ENCODE measurements at places on chromosomes 2 and 18.

DNA sequence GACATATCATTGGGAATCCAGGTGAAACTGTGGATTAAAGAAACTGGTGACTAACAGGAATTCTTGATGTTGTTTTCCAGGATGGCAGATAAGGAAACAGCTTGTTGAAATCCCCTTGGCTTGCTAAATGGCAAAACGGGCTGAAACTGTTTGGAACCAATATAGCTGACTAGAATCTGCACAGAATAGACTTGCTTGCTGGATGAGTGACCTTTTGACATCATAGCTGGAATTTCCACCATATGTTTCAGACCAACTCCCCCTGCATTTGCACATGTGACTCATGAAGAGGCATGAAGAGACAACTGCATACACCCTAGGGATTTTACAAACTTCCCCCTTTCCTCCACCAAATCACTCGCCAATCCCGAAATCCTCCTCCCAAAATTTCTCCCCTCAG, 87.7 kb upstream of the LYPD1 start:
- DNase-seq: no peak

- no peak for DNase-seq
Measured at GRCh38 chr2:150626934-150627411, 139.5 kb upstream of the RND3 start.

- no peak for DNase-seq
Measured at GRCh38 chr2:152367547-152368390, 32.8 kb downstream of the FMNL2 start.

DNA sequence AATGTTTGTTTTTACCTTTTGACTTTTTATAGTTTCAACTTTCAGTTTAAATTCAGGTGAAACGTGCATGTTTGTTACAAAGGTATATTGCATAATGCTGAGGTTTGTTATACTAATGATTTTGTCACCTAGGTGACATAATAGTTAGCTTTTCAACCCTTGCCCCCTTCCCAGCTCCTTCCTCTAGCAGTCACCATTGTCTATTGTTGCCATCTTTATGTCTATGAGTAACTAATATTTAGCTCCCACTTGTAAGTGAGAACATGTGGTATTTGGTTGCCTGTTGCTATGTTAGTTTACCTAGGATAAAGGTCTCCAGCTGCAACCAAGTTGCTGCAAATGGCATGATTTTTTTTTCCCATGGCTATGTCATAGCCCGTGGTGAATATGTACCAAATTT, 322.3 kb upstream of the SETBP1 start:
- DNase-seq: no peak

GRCh38 chr18:63553081-63553480, 10.9 kb downstream of the SERPINB12 start:
- DNase-seq: no peak

GRCh38 chr2:100470182-100470581, at the start of gene NMS:
NMS (plus strand) TSS chr2:100470482; CDS start chr2:100470489, 7 bp downstream.
- DNase-seq: no peak

- DNase-seq: no peak
Measured at GRCh38 chr18:23757437-23757733, 68.1 kb downstream of the LAMA3 start.

- no peak for DNase-seq
Measured at GRCh38 chr2:122166820-122167219, 411.4 kb downstream of the TSN start.
